Activated CD8-positive, alpha-beta memory T cell treated with anti-CD3 and anti-CD28 coated beads for 4 hours (primary cell): ENCODE measurements at places on chromosomes 11 and 22.
A peak's percentile ranks its signal among the peaks of the same experiment; 100 is the strongest.

DNA sequence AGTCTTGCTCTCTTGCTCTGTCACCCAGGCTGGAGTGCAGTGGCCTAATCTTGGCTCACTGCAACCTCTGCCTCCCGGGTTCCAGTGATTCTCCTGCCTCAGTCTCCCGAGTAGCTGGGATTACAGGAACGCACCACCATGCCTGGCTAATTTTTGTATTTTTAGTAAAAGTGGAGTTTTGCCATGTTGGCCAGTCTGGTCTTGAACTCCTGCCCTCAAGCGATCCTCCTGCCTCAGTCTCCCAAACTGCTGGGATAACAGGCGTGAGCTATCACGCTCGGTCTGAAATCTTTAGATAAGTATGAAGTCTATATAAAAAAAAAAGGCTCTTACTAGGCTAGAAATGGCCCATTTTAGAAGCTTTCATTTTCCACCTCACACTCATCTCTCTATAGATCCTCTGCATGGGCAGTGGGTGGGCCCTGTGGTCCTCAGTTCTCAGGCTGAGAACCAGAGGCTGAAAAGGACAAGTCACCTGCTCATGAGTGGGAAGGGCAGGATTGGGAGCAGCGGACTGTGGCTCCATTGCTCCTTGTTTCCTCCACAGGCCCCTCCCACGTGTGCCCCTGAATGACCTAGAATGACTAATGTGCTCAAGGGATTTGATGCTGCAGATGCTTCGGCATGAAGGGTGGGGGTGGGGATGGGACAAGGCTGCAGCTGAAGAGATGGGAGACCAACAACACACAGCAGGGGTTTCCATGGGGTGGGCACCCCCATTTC is 19.8 kb upstream of the PRAME start:
- DNase-seq = no peak

- DNase-seq = no peak
These were observed 61.8 kb upstream of the UBASH3B start for GRCh38 chr11:122593473-122594420.

DNA sequence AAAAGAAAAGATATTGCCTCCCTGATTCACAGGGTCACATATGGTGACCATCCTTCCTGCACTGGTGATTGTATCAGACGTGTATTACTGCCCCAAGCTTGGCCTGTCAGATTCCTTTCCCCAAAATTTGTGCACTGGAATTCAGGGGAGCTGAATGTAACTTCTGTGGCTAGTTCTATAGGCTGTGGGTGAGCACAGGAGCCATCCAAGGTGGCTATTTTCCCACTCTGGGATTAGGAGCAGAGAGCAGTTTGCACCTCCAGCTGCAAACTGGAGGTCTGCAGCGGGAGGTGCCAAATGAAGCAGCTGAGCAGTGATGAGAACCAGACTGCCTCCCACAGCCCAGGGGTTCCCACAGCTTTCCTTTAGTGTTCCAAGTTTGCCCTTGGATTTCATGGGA is 124.2 kb upstream of the PITPNB start:
- no peak for DNase-seq

DNA sequence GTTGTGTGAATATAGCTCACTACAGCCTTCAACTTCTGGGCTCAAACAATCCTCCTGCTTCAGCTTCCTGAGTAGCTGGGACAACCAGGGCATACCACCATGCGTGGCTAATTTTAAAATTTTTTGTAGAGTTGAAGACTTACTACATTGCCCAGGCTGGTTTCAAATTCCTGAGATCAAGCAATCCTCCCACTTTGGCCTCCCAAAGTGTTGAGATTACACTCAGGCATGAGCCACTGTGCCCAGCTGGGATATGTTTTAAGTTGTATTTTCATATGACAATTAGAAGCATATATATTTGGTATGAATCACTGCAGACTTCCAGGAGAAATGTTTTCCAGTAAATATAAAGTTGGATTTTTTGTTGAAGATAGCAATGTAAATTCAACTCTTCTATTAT is 15.4 kb downstream of the DDX10 start:
- DNase-seq = no peak

DNA sequence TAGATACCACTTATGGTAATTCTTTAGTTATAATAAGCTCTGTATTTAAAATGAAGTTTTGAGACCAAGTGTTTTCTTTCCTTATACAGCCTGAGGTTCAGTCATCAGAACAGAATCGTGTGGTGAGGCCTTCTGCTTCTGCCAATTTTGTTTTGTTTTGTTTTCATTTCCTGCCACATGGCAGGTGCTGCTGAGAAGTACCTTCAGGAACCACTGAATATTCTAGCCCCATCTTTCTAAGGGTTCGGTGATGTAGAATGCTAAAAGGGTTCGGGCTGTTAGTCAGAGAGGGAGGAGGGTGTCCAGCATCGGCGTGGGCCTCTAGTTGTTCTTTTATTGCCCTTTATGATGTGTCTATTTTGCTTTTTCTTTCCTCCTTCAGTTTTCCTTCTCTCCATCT is 25.8 kb downstream of the TNRC6B start:
- DNase-seq = no peak

DNA sequence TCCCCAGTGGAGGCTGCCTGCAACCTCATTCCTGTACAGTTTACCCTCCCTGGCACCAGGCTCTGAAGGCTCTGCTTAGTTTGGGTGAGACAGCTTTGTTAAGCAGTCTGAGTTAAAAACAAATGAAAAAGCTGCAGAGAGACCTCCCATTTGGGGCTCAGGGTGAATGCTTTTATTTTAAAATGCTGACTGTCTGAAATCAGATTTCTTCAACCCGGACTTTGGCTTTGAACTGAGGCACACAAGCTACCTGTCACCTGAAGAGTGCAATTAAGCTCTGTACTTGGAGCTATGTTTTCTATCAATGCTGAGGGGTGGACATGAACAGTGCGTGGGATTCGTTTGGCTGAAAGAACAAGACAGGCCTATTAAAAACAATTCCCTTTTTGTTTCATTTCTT is 217.5 kb upstream of the SORL1-AS1 start:
- DNase-seq = no peak

- no peak for DNase-seq
These were observed 1121.8 kb upstream of the TENM4 start for GRCh38 chr11:80562523-80563125.

DNA sequence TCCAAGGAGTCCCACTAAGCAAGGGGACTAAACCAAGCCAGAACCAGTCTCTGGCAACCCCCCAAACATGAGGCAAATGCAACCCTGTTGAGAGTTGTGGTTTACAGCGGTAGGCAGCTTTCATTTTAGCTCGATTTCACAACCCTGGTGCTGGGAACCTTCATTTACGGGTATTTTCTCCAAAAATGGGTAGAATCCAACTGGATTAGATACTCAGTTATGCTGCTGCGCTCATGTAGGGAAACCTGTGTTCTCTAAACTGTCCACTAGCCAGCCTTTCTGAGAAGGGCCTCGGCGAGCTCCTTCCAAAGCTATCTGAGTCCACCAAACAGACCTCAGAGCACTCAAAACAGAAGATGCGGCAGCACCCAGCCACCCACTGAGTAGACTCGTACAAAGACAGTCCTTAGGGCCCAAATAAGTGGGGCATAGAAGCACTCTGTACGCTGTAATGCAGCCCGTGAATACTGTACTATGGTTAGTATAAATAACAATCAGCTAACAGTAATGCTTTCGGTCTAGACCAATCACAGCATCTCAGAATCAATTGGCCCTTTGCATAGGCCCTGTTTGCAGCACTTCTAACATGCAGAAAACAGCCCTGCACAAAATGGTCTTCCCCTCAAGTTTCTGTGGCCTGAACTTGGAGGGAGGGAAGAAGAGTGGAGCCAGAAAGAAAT is 104.7 kb downstream of the ETS1 start:
- no peak for DNase-seq

DNA sequence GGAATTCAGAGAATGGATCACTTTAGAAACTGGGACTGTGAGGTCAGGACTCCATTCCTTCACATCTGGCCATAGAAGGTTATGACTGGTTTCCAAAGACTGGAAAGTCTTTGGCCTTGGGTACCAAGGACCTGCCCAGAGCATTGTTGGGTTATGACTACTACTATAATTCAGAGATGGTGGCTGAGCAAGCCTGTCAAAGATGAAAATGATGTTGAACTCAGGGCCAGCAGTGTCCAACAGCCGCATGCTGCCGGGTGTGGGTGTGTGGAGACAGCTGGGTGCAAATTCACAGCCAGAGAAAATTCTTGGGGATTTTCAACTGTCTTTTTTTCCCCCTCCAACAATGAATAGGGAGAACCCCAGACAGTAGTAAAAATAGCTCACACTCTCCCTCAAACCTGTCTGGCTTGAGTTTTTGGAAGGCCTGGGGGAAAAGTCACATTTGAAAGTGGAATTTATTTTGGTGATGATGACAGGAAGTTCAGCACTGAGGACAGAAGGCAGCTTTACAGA is 166.8 kb upstream of the NCAM1 start:
- no peak for DNase-seq

DNA sequence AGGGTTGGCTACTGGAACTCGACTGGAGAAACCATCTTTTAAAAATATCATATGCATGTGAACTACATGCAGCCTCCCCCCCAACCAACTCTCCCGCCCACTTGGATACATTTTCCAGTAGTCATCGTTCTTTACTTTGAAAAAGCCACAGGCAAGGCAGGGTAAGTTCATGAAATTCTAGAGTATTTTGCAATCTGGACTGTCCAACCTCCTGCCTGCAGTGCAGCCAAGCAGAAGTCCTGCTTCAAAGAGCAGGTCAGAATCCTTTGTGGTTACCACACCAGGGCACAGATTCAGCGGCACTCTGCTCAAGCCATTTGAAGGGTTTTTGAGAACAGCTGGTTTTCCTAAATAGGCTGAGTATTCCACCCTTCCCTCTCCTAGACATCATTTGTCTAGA is 12.1 kb downstream of the ELF5 start:
- no peak for DNase-seq

GRCh38 chr11:133660202-133660568 is 127.9 kb upstream of the OPCML start:
- DNase-seq = no peak

DNA sequence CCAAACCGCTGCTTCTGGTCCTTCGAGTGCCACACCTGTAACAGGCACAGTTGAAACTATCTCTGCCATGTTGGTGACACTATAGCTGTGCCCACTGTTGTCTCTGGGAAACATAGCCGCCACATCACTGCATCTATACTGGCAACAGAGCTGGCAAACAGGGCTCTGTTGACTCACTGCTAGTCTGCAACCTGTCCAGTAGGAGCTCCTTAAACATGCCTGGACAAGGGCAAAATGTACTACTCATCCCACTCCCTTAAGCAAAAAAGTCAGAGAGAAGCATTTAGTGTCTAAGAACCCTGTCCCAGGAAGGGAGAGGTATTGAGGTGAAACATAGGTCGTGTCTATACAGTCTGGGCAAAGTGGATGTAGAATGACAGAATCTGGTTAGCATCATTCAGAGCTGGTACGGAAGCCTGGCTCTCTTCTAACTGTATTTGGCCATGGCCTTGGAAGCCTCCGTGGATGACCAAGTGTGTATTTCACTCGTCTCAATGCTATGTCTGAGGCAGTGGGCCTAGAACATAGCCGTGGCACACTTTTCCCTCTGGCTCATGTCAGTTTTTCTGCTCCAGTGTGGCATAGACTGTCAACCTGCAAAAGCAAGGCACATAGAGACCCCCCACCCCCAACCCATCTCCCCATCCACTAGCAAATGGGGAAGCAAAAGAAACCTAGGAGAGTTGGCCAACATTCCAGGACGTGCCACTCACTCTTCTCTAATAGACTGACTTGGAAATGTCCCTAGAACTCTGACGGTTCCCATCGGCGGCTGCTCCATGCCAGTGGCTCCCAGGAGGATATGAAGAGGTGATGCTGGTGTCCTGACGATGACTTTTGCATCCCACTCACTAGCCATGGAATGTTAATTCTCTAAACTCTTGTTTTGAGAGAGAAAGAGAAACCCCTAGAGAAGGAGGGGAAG is 21.4 kb upstream of the PISD start:
- no peak for DNase-seq

GRCh38 chr11:59678813-59679165 is 10.0 kb upstream of the PATL1 start:
- DNase-seq = no peak

- peak; percentile 34 for DNase-seq
These were observed 26.5 kb upstream of the SCARF2 start for GRCh38 chr22:20464096-20464614.

GRCh38 chr11:75319035-75319877 is 32.2 kb downstream of the ARRB1 start:
- no peak for DNase-seq

GRCh38 chr11:84056653-84057376 is 770.6 kb upstream of the CCDC90B start:
- no peak for DNase-seq

DNA sequence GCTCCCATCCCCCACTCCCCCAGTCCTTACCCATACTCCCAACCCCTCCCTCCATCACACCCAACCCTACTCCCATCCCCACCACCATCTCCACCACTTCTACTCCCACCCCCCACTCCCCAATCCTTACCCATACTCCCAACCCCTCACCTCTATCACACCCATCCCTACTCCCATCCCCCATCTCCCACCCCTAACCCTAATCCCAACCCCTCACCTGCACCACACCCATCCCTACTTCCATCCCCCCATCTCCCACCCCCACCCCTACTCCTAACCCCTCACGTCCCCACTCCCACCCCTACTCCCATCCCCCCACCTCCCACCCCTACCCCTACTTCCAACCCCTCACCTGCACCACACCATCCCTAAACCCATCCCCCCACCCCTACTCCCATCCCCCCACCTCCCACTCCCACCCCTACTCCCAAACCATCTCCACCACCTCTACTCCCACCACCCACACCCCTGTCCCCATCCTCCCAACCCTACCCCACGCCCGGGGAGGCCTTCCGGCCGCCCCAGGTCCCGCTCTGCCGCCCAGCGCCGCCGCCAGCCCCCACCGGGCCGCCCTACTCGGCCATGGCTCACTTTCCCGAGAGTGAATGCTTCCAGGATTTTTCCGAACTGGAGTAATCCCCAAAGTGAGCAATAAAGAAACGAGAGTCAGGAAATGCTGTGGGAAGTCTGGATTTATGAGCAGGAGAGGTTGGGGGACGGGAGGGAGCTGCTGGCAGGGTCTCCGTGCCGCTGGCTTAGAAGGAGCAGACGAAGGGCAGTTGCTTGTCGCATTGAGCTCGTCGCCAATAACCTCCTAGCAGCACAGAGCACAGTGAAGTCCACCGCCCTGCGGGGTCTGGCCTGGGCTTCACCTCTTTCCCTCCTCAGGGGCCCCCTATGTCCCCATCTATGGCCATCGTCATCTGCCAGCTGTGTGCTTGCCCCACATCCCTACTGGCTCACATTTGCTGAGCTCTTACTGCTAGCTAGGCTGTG is 4.6 kb downstream of the PRG3 start:
- DNase-seq = no peak

DNA sequence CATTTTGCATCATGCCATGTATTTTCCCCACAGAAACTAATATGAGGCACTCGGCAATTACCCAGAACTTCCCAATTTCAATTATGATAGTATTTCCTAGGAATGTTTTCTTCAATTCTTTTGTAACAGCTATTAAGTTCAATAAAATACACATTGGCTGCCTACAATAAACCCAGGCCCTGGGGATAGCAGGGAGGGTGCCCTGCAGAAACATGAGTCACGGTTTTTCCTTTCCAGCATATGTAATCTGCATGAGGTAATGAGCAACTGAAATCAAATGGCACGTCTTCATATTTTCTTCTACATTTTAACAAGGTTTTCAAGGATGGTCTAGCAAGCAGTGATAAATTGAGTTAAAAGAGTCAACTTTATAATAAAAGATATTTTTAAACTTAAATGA is 32.0 kb downstream of the GUCY1A2 start:
- no peak for DNase-seq

- DNase-seq = no peak
These were observed 109.2 kb downstream of the CSNK2A3 start for GRCh38 chr11:11243590-11244469.

- no peak for DNase-seq
These were observed 95.0 kb downstream of the CADM1 start for GRCh38 chr11:115409116-115409670.

- no peak for DNase-seq
These were observed 51.8 kb upstream of the ASPHD2 start for GRCh38 chr22:26377170-26377830.
